8988T (cell line): ENCODE measurements at places on chromosomes 6 and 20.

DNA sequence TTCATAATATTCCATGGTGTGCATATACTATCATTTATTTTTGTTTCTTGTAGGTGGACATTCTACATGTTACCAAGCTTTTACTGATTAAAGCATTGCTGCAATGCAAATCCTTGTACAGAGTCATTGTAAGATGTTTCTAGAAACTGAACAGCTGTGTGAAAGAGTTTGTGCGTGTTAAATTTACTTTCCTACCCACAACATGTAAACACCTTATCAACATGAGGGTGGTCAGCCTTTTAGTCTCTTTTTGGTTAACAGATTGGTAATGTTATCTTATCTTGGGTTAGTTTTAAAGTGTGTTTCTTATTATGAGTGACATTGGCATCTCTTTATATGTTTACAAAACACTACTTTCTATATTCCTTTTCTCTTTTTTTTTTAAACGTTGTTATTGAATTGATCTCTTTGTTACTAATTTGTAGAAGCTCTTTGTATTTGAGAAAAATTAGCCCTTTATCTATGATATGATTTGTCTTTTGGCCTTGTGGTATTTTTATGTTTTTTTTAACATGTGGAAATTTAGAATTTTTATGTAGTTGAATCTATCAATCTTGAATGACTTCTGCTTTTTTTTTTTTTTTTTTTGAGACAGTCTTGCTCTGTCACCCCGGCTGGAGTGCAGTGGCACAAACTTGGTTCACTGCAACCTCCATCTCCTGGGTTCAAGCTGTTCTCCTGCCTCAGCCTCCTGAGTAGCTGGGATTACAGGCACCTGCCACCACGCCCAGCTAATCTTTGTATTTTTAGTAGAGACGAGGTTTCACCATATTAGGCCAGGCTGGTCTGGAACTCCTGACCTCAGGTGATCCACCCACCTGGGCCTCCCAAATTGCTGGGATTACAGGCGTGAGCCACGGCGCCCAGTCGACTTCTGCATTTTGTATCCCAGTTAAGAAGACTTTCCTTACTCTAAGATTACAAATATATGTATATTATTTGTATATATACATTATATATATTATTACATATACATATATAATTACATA is 112.1 kb downstream of the TCP11 start:
- no peak for DNase-seq

GRCh38 chr6:56851074-56851473 is 103.8 kb upstream of the BEND6 start:
- DNase-seq, result no peak

DNA sequence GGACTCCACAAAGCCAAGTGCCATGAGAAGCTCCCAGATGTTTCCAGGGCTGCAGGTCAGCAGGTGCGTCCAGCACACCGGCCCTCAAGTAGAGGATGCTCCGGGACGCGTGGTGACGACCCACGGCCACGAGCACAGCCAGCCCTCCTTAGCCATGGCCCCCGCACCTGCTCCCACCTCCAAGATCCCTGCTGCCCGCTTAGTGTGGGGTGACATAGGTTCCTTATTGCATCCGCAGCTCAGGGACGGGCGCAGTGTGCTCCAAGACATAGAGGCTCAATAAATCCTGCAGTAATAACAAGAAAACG is 138.1 kb upstream of the RPS6KA2 start:
- DNase-seq, result no peak

GRCh38 chr20:57476084-57476526 is 48.8 kb downstream of the CTCFL start:
- DNase-seq, result no peak

DNA sequence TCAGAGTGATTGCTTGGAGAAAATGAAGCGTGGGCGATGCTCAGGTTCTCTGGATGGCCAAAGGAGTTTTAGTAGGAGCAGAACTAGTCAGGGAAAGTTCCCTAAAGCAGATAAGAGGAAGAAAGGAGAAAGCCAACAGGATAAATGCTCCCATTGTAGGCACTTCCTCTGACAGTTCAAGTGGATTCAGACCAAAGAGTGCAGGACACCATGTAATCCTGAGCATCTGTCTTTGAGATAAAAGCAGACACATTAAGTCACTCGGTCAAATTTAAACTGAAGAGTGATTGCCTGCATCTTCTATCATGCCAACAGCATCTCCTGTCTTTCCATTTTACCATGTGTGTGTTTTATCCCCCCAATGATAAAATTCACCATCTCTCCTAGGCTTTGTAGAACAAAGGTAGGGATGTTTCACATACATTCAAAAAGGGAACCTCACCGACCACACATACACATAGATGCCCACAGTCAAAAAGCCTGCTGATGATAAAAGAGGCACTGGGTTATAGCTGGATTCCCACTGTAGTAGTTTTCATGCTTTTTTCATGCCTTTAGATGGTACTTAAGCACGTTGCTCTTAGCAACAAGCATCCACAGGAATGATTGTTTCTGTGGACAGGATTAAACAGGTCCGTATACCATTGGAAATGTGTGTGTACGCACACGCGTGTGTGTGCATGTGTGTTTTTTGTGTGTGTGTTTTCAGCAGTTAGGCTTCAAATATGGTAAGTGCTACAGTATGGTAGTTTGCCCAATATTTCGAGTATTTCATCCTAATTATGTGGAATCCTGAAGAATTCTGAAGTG is 7.0 kb downstream of the GRIK2 start:
- no peak for DNase-seq

DNA sequence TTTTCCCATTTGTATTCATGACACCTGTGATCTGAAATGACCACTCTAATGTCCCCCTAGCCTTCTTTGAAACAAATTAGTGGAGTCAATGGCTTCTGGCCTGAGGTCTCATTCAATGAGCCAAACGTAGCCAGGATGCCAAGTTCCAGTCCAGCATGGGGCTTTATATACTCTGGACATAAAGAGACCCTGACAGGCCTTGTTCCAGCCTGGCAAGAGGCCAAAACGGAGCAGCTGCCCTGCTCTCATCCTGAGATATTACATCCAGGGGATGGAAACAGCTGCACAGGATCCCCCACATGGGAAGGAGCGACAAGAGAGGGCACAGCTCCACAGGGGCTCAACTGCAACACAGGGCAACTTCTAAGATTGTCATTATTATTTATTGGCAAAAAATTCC is 437.8 kb downstream of the CDH26 start:
- DNase-seq, result no peak

- DNase-seq, result no peak
Measured at GRCh38 chr6:12963567-12963966, 247.0 kb downstream of the PHACTR1 start.

DNA sequence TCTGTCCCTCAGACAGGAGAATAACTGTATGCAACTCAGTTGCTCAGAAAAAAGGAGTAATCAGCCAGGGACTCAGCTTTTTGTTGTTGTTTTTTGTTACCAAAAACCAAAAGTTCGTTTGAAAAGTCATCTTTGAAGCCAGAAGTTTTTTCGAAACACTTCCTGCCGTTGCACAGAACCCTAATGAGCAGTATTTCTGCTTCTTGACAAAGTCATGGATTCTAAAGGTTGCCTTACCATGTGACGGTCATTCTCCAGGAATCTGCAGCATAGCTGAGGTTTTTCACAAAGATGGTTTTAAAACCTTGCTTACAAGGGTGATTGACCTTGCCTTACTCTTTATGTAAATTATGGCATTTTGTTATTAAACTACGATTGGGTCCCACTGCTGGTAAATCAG is 1.9 kb downstream of the RAB32 start:
- no peak for DNase-seq

- no peak for DNase-seq
Measured at GRCh38 chr6:11224252-11224965, 8.1 kb downstream of the NEDD9 start.

DNA sequence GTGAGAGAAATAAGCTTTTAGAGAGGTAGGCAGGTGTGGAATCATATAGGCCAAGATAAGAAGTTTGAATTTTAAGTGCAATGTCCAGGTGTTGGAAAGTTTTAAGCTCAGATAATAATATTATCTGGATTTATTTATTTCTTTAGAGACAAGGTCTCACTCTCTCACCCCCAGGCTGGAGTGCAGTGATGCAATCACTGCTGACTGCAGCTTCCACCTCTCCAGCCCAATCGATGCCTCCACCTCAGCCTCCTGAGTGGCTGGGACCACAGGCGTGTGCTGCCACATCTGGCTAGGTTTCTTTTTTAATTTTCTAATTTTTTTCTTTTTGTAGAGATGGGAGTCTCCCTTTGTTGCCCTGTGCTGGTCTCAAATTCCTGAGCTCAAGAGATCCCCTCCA is 5.5 kb upstream of the MAS1L start:
- no peak for DNase-seq

- no peak for DNase-seq
Measured at GRCh38 chr20:10793766-10794165, 120.0 kb upstream of the JAG1 start.

- DNase-seq, result no peak
Measured at GRCh38 chr20:10313215-10313614, 94.6 kb downstream of the SNAP25 start.

- no peak for DNase-seq
Measured at GRCh38 chr6:120996340-120996739, 337.9 kb downstream of the TBC1D32 start.

DNA sequence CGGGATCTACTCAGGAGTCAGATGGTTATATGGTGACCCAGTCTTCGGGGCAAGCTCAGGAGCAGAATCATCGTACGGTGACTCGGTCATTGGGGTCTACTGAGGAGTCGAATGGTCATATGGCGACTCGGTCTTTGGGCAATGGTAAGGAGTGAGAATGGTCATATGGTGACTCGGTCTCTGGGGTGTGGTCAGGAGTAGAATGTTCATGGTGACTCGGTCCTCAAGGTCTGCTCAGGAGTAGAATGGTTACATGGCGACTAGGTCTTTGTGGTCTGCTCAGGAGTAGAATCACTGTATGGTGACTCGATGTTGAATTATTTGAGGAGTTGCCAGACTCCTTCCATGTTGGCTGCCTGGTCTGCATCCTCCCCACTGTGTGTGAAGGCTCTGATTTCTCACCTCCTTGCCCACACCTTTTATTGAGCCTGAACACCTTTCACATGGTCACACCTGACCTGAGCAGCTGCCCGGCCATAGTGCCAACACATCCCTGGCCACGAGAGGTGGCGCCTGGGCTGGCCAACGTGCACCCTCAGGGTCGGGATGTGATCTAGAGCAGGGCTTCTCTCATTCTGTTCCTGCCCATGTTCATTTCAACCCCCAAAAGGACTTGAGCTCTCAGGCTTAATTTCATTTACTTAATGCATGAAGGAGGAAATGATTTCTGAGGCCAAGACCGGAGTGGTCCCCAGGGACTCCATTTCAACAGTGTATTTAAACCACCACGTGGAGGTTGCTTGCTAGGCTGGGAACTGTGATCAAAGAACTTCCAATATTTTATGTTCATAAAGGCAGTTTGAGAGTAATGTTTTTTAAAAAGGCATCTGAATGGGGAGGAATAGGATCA is 119.5 kb downstream of the PHACTR3 start:
- DNase-seq, result no peak

DNA sequence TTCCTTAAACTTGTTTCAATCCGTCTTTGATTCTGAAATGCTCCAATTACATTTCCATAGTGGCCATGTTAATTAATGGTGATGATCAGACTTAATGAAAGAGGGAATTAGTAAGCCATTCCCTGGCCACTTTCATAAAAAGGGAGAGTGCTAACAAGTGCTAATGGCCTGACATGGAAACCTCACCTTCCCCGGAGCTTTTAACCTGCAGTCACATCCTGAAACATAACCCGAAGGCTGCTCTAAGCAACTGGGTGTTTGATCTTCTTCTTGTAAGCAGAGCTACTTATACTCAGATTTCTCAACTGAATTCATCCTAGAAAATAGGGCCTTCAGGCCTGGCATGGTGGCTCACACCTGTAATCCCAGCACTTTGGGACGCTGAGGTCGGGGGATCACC is 67.1 kb upstream of the ZMYND8 start:
- no peak for DNase-seq

- DNase-seq, result no peak
Measured at GRCh38 chr20:634148-634925, 18.7 kb downstream of the SRXN1 start.

DNA sequence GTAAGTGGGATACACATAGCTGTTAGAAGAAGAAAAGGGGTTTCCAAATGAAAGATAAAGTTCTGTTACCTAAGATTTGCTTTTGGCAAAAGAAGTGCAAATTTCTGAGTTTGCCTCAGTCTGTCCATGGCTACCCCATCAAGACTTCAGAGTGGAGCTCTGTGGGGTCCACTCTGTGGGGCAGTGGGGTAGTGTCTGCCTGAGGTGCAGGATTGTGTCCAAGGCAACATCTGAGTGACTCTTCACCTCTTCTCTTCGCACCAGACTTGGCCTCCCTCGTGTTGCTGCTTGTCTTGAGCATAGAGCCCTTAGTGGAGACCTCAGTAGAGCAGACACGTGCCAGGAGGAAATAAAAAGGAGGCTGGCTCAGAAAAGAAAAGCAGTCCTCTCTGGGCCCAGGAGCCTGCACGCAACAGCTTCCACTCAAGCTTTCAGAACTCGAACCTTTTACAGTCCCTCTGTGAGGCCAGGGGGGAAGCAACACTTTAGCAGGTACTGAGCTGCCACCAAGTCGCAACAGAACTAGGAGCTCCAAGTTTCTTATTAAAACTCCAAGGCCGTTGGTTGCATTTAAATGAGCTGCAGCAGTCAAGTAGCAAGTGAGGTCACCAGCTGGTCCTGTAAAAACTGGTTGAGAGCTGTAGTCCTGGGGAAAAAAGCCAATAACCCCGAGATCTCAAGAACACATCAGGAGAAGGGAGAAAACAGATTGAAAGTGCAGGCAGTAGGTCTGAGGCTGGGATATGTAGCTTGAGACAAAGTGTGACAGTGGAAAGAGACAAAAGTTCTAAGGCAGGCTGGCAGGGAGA is 413.5 kb downstream of the CDC5L start:
- DNase-seq, result no peak

GRCh38 chr20:62254021-62254724 is 15.9 kb downstream of the OSBPL2 start:
- no peak for DNase-seq

DNA sequence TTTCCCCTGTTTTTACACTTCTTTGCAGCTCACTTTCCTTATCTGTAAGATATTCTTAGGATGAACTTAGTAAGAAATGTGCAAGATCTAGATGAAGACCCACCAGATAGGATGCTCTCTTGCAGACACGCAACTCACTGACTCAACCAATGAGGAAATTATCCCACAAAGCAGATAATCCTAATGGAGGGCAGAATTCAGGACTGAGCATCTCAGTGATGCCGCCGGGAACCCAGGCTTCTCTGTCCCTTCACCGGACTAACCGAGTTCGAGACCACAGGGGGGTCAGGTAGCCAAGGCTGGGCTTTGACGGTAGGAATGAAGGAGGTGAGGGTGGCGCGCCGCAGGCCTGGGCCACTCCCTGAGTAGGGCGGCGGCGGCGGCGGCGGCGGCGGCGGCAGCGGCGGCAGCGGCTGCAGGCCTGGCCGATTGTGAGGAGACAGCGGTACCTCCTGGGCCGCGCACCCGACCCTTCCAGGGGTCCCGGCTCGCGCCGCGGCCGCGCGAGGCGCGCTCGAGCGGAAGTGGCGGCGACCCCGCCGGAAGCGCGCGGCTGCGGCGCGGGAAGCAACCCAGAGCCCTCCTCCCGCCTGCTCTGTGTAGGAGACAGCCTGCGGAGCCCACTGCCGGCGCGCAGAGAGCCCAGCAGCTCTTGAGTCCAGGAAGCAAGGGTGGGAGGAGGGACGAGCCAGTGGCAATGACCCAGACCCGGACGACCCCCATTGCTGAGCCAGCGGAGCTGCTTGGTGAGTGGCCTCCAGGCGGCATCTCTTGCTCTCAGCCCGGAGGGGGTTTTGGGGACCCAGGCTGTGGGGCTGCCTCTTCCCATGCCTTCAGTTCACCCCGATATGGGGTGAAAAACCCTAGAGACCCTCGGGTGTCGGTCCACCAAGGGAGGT is at the start of gene KHDC1:
KHDC1 (minus strand) TSS at position 526 of the 899 bp plus-strand sequence. CDS start 20,679 bp downstream, outside the sequence.
- DNase-seq, result peak; percentile 74

- DNase-seq, result no peak
Measured at GRCh38 chr6:144104898-144105487, 9.6 kb upstream of the SF3B5 start.
